ENCODE measurements at places on chromosomes 5 and 9.

DNA sequence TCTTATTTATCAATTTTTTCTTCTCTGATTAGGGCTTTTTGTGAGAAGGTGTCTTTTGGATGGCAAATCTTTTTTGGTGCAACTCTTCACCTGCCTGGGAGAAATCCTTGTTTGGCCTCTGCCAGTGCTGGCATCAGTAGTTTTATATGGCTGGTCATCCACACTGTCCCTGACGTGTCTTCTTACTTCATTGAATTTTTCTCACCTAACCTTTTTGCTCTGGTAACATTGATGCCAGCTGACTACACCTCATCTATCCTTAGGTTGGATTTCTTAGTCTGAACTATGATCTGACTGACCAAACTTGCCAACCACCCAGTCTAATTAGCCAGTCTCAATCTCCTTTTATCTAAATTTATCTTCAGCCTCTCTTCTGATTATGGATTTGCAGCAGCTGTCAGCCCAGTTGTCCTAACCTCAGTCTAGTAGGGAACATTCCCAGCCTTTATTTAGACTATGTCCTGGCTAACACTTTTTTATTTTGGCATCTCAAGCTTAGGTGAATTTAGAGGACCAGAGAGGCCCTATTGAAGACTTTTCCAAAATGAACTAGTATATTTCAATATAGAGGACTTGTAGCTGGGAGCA lies 10.6 kb upstream of the TMEM38B start:
- no peak for DNase-seq

DNA sequence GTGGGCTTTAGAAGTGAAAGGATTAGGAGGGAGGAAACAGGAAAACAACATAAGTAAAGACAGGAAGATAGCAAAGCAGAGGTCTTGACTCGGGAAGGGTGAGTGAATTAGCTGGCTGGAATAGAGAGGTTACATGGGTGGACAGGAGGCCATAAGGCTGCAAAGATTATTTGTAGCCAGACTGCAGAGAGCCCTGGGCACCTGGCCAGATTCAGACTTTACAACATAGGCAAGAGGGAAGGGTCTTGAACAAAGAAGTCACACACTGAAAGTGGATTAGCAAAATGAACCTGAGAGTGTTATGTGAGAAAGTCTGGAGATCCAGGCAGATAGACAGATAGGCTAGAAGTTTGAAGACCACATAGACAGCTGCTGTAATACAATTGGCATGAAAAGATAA lies 29.7 kb upstream of the CER1 start:
- no peak for DNase-seq

DNA sequence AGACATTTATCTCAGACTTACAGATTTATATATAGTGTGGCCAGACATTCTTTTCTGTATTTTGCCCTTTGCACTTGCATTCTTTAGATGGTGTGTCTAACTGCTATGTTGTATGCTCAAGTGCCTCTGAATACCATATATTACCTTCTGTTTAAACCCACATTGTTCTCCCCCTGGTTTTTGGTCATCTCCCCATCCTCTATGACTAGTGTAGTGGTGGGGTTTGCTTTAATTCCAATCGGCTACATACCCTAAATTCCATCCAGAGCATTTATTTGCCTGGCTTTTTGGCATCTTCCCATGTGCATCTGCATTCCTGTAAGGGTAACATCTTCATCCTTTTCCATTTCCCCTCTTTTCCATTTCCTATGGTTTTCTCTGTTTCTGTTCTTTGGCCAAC lies 271.0 kb upstream of the SLC30A5 start:
- no peak for DNase-seq

DNA sequence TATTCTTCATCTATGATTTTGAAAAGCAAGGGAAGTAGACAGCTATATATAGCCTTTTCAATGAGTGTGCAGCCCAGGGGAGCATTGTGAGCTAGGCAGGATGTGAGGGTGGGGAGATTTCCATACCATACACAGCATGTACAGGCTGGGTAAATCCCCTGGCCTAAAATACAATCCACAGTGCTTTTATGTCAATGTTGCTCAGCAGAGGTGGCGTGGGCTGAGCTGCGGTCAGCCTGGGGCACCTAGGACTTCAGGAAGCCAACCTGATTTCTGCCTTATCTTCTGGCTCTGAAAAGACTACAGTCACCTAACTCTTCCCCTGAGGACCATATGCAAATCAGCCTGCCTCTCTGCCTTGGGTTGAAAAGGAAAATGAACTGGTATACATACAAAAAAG lies 6.3 kb upstream of the GARIN3 start:
- DNase-seq = no peak

DNA sequence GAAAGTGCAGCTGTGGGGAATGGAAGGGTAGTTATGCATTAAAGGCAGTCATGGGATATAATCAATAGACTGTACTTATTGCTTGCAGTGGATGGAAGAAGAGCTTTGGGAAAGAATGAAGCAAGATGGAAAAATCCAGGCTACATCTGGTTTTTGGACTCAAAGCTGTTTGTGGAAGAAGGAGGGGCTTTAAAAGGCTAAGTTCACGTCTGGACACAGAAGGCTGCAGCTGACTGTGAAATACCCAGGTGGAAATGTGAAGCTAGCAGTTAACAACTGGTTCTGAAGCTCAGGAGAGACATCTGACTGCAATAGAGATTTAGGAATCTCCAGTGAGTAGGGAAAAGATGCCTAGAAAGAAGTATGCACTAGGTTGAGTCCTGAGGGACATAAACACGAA lies 43.2 kb upstream of the TIMD4 start:
- DNase-seq = no peak
